ENCODE measurements at places on chromosomes 6 and 20.

DNA sequence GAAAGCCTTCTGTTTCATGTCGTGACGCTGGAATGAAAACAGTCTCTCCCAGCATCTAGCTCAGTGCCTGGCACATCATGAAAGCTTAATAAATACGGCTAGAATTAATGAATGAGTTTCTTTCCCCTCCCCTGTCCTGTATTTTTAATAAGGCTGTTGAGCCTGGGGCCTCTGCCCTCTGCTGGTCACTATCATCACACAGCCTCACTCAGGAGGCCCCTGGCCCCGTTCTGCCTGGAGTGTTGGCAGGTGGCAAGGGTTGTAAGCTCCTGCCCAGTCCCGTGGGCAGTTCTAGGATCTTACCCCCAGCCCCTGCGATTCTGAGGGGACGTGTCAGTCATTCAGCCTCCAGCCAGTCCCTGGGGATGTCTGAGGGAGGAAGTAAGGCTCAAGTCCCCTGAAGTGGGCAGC, 41.4 kb downstream of the PHACTR3 start:
- no peak for DNase-seq

- no peak for DNase-seq
Observed at GRCh38 chr20:24653306-24653705, 183.9 kb downstream of the SYNDIG1 start.

DNA sequence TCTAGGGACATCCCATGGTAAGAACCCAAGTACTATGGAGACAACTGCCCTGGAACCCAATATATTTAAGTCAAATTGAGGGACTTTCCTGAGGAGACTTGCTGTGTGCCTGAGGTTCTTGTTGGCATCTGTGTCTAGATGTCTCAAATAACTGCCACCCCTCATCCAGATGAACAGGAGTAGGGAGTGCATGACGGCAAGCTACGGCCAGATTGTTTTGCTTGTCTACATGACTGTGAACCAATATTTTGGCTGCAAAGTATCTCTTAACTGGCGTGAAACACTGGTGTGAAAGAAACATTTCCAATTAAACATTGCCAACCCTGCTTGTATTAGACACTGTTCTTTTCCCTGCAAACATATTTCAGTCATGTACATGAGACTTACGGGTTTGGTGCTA, 52.4 kb upstream of the SIM1 start:
- DNase-seq, result no peak

DNA sequence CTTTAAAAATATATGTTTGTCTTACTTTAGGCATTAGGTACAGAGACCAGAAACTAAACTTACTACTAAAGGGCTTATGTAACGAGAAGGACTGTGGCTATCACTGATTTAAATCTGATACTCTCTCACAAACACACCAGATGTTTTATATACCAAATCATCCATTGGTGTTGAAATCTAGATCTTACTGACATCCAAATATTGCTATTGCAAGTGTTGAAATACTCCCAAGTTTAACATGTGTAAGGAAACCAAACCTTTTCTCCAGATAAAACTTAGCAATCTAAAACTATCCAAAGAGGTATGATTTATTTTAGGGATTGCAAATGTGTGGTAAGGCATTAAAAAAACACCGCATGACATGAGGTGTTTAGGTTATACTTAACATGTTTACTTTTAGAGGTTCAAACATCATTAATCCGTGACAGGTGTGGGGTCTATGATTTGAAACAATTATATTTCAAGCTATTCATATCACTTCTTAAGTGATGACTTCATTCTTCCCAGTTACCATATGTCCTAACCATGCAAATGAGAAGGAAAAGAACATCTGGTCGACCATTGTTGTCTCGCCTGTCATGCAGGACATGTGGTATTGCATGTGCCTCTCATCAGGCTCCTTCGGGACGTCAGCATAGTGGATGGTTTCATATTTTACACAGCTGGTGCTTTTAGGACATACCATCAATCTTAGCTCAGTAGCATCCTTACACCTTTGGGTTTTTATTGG, 168.3 kb upstream of the SPACA1 start:
- DNase-seq, result no peak

DNA sequence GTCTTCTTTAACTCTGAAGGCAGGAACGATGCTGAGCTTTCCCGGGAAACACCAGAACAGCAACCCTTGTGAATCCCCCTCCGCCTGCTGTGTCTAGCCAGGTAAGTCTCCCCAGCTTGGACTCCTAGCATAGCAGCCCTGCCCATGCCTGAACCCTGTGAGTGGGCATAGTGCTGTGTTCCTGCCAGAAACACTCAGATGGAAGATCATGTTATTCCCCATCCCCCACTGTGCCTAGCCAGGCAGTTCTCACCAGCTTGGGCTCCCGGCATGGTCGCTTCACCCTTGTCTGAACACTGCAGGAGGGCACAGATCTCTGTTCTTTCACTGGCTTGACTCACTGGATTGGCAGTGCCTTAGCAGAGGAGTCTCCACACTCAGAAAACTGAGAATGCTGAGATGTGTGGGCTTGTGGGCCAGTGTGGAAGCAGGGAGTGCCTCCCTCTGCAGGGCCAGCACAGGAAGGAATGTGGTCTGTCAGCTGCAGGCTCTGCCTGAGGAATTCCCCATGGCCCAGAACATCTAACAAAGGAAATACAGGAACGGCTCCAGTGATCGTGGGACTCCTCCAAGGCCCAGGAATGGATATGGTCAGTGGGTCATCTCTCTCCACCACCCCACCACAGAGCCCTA, 440.1 kb upstream of the ADGRB3 start:
- no peak for DNase-seq

DNA sequence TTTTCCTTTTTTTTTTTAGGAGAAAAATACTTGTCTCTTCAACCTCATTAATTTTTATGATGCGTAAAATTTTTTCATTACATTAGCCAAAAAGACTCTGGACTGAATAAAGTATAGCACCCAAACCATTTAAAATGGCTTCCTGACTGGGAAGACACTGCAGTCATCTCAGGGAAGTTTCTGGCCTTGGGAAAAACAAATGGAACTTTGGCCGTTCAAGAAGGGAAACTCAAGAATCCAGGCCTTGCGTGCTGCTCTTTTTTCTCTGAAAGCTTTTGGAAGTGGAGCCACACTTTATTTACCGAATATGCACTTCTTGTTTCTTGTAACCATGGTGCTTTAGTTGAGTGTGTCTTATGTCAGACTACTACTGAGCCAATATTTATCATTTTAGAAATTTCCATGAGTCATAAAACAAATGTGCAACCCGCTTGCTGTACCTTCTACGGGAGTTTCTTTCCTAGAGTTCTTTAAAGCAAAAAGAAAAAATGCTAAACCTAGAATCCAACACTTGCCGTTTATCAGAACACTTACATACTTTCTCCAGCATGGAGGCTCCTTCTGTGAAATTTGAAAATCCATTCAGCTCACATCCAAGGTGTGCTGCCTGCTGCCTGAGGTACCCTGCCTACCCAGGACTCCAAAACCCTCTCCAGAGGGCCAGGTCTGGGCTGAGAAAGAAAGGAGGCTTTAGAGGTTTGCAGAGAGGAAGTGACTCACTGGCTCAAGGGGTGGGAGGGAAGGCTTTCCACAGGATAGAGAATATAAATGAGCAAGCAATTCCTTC, 11.5 kb upstream of the DSTN start:
- DNase-seq, result no peak

DNA sequence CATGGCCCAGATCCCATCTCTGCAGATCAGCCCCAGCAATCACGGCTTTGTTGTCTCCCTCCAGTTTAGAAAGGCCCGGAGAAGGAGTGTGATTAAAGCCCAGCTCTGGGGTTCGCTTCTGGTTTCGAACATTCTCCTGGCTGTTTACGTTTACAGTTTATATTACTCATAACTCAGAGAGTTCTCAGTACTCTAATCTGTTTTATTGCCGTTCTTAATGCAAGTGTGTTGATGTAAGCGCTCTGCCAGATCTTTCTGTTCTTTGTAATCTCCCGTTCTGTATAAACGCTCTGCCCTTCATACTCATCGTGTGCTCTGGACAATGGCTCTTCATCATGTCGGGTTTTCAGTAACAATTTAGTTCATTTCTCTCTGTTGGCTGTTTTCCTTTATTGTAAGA, 118.0 kb upstream of the PRND start:
- DNase-seq, result no peak

GRCh38 chr20:49248301-49248700, 29.1 kb downstream of the DDX27 start:
- DNase-seq, result no peak

- no peak for DNase-seq
Observed at GRCh38 chr6:47343600-47343999, 33.9 kb upstream of the TNFRSF21 start.

GRCh38 chr6:3597500-3598064, 140.7 kb upstream of the SLC22A23 start:
- no peak for DNase-seq

- no peak for DNase-seq
Observed at GRCh38 chr6:33549196-33549595, 30.9 kb downstream of the BAK1 start.

- DNase-seq, result no peak
Observed at GRCh38 chr6:29336269-29336668, 32.4 kb downstream of the OR5V1 start.

DNA sequence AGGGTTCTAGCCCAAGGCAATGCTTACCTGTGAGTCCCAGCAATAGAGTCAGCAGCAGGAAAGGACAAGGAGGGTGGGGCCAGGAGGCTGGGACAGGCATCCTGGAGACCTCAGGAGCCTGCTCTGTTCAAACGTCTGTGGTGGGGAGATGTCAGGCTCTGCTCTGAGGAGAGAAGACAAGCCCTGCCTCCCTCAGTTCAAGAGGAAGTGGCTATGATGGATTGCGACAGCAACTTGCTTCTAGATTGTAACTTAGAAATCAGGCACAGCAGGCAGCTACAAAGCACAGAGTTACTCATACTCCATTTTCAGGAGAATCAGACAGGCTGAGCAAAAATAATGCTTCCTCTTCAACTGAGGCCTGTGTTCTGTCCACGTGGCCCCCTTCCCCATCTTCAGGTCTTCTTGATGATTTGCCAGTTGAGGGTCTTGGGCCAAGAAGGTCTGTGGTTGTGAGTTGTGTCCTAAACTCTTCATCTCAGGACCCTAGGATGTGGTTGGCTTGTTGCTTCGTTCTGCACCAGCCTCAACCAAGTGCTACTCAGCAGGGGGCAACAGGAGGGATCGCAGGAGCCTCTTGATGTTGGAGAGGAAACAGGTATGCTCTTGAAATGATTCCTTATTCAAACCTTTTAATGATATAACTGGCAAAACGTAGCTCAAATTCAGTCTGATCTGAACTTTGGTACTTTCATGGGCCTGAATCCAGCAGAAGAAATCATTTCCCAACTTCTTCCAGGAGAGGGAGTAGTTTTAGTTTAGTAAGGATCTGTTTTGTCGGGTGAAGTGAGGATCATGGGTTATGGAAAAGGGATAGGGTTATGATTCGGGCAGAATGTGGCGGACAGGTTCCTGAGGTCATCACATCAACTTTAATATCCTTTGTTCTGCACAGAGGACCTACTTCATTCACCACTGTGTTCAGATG, 31.0 kb downstream of the SIRPB1 start:
- no peak for DNase-seq

DNA sequence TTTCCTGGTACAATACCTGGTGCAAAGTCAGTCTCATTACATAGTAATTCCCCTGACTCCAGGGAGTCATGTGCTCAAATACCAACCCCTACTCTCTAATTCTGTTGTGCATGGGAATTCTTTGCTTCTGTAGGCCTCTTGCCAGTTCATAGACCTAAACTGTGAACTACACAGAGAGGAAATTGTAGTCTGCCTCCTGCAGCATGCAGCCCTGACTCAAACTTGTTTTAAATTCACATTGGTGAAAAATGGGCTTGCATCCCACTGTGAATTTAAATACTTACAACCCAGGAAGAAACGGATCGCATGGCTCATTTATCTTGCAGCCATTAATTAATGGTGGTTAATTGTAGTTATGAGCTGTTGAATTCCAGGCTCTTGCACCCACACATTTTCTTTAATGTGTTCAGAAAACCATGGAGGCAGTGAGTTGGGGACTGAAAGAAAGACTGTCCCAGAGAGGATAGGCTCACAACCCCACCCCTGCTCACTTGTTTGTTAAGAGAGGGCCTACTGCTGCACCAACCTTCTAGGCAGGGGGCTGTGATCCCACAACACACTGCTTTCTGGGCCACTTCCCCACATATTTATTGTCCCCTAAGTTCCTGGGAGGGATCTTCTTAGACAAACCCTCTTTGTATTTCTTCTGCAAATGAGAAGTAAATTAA, 579.1 kb downstream of the DHX35 start:
- DNase-seq, result no peak

DNA sequence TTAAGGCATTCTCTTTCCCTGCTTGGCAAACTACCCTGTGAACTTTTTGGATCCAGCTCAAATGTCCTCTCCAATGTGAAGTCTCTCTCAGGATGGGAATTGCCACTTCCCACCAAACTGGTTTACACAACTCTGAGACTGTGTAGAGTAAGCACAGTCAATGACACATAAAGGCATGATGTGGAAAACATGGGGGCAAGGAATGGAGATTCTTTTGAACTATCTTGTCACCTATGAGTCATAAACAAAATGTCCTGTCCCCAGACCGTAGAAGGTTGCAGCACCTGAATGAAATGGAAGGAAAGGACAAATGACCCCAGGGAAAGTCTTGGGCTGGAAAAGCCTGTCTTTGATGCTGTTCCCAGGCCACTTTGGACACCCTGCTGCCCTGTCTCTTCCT, 11.0 kb upstream of the KIF13A start:
- peak; percentile 15 for DNase-seq

DNA sequence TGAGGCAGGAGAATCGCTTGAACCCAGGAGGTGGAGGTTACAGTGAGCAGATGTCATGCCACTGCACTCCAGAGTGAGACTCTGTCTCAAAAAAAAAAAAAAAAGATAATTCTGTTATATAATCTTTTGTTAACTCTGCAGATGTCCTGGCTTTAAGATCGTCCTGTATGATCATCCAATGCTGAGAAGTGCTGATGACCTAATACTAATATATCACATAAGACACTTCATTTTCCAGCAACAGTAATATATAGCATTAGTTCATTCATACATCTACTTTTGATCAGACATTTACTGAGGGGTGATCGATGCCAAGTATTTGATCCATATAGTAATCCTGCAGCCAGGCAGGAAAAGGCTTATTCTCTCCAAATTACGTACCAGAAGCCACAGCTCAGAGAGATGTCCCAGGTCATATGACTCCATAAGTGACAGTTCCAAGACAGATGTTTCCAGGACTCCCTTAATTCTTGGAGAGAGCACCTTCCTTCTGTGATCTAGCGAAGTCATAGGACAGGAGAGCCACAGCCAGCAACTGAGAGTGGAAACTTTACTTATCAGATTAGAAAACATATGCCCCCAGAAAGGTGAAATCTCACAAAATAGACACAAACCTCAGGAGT, 60.7 kb downstream of the SHLD1 start:
- no peak for DNase-seq

DNA sequence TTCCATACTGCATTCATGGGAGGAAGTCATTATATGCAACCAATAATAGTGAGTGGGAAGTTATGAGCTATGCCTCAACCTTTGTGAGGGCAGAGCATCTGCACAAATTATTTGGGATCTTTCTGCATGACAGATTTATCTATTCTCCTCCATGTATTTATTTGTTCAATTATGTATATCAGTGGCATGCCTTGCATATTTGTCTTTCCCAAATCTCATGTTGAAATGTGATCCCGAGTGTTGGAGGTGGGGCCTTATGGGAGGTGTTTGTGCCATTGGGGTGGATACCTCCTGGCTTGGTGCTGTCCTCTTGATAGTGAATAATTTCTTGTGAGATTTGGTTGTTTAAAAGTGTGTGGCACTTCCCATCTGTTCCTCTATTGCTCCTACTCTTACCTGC, 1246.0 kb upstream of the CITED2 start:
- DNase-seq, result no peak

GRCh38 chr6:19024737-19025136, 637.6 kb downstream of the RNF144B start:
- peak; percentile 60 for DNase-seq

Data from thyroid gland (tissue), 4 donors.